ENCODE measurements at places on chromosomes 6 and 20. TPM values are rescaled to one million over a fixed set of nuclear protein-coding genes. Genes with fewer than 3 reads are reported as not detected.
A peak's percentile ranks its signal among the peaks of the same experiment; 100 is the strongest.

GRCh38 chr6:14166839-14167238 is 49.3 kb downstream of the CD83 start:
- no peaks in the 10 kb centered on the region for H3K4me1 ChIP-seq
- no peak overlapping the region for H3K4me3 ChIP-seq
- H3K27ac ChIP-seq: no peak overlapping the region
- no peak for DNase-seq
- H3K27me3 ChIP-seq: no peaks in the 10 kb centered on the region

- H3K4me1 ChIP-seq: peaks cover 10% of the 10 kb centered on the region
- no peak for DNase-seq
- no peak overlapping the region for H3K27ac ChIP-seq
- no peaks in the 10 kb centered on the region for H3K27me3 ChIP-seq
- no peaks in the 10 kb centered on the region for H3K36me3 ChIP-seq
- no peak overlapping the region for H3K4me3 ChIP-seq
Observed at GRCh38 chr6:17349427-17349826, 44.0 kb upstream of the CAP2 start.

- H3K27ac ChIP-seq: no peak overlapping the region
- no peak for DNase-seq
- H3K36me3 ChIP-seq: no peaks in the 10 kb centered on the region
- H3K27me3 ChIP-seq: no peaks in the 10 kb centered on the region
Observed at GRCh38 chr6:121607721-121608120, 172.3 kb downstream of the GJA1 start.

DNA sequence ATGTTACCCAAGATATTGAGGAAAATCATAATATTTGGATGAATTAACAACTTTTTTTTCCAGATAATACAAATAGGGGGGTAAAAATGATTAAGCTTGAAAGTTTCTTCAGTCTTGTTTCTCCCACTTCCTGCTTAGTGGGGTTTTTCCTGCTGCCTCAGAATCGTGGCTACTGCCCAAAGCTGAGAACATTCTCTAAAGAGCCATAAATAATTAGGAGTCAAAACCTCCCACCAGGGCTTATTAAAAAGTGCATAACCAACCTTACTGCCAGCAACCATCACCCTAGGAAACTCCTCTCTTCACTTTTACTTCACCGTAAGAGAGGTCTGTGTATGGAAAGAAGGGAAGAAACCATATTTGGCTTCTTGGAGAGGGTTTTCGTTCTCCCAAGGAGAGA is 9.0 kb upstream of the LCA5 start:
- H3K27me3 ChIP-seq: no peaks in the 10 kb centered on the region
- DNase-seq: no peak
- peaks cover 23% of the 10 kb centered on the region for H3K4me1 ChIP-seq
- H3K36me3 ChIP-seq: peaks cover 11% of the 10 kb centered on the region

GRCh38 chr20:20295621-20296498 is 72.0 kb upstream of the INSM1 start:
- H3K4me3 ChIP-seq: no peak overlapping the region
- H3K27ac ChIP-seq: no peak overlapping the region
- H3K4me1 ChIP-seq: no peaks in the 10 kb centered on the region
- H3K36me3 ChIP-seq: peaks cover 4% of the 10 kb centered on the region
- DNase-seq: peak; percentile 21

GRCh38 chr6:89794324-89794723 is 25.3 kb downstream of the MDN1 start:
- H3K4me3 ChIP-seq: no peak overlapping the region
- no peaks in the 10 kb centered on the region for H3K27me3 ChIP-seq
- H3K4me1 ChIP-seq: peaks cover 5% of the 10 kb centered on the region
- DNase-seq: no peak
- H3K27ac ChIP-seq: no peak overlapping the region
- H3K36me3 ChIP-seq: peaks cover 43% of the 10 kb centered on the region

GRCh38 chr20:26169506-26169905 is 472.9 kb upstream of the ZNF337 start:
- H3K4me3 ChIP-seq: no peak overlapping the region
- DNase-seq: no peak
- H3K4me1 ChIP-seq: no peaks in the 10 kb centered on the region
- no peaks in the 10 kb centered on the region for H3K36me3 ChIP-seq
- H3K27me3 ChIP-seq: no peaks in the 10 kb centered on the region

DNA sequence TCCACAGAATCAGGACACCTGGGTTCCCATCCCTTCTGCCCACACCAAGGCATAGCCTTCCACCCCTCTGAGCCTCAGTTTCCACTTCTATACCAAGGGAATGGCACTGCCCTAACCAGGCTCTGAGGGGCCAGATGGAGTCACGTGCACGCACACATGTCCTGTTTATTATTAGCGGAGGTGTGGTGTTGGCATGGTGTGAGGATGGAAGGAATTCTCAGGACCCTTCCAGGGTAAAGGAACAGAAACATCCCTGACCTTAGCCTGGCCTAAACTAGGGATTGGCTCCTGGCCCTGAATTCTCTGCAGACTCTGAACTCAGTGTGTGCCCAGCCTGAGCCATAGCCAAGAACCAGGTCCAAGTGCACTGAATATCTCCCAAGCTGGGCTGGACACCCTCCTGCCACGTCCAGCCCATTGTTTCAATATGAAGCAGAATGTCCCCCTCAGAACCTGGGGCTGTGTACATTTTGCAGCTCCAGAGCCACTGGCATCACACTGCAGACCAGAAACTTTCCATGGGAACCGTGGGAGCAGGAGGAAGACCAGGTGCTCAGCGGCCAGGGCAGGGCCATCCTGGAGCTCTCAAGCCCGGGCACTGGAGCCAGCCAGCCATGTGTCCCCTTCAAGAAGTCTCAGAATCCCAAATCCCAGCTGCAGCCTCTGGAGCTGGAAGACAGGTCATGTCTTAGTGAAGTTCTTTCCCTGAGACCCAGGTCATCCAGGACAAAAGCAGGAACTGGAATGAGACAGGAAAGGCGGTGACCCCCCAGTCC is 208.4 kb downstream of the ANKRD60 start:
- peaks cover 19% of the 10 kb centered on the region for H3K4me1 ChIP-seq
- no peaks in the 10 kb centered on the region for H3K36me3 ChIP-seq
- H3K4me3 ChIP-seq: no peak overlapping the region
- H3K27ac ChIP-seq: peak overlapping the region; percentile 22
- peaks cover 19% of the 10 kb centered on the region for H3K27me3 ChIP-seq

GRCh38 chr20:4829514-4830215 is 108.0 kb downstream of the PRND start:
- no peaks in the 10 kb centered on the region for H3K27me3 ChIP-seq
- peak overlapping the region; percentile 58 for H3K27ac ChIP-seq
- no peak for DNase-seq
- peaks cover under 1% of the 10 kb centered on the region for H3K4me1 ChIP-seq
- H3K36me3 ChIP-seq: no peaks in the 10 kb centered on the region
- H3K4me3 ChIP-seq: no peak overlapping the region

DNA sequence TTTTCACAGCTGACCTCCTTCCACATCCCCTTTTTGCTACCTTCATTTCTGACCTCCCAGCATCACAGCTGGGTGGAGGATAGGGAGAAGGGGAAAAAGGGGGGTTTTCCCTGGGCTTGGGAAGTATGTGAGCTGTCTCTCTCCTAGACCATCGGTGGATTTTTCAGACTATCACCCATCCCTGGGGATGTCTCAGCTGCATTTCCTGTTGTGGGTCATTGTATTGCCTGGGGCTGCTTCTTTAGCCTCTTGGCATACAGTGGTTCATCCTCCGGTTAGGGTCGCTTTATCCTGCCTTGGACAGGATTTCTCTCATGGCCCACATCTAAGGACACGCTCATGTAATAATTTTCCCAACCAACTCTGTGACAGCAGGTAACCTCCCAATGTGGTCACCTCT is 142.5 kb upstream of the ARG1 start:
- no peak overlapping the region for H3K27ac ChIP-seq
- no peaks in the 10 kb centered on the region for H3K4me1 ChIP-seq
- DNase-seq: no peak
- no peak overlapping the region for H3K4me3 ChIP-seq
- no peaks in the 10 kb centered on the region for H3K36me3 ChIP-seq

GRCh38 chr6:167791780-167792478 is 34.8 kb upstream of the AFDN start:
- DNase-seq: peak; percentile 82
- no peaks in the 10 kb centered on the region for H3K36me3 ChIP-seq
- peaks cover 15% of the 10 kb centered on the region for H3K4me1 ChIP-seq
- H3K27ac ChIP-seq: no peak overlapping the region
- H3K27me3 ChIP-seq: peaks cover 3% of the 10 kb centered on the region

NEDD9 gene
- 22.9 TPM for total RNA-seq

SMOC2 gene
- total RNA-seq: 130 TPM

LGSN gene
- total RNA-seq: not detected

SLC13A3 gene
- total RNA-seq: 0.66 TPM

GPR6 gene
- not detected for total RNA-seq

TNNC2 gene
- total RNA-seq: 3.1 TPM

RNF8 gene
- 19.4 TPM for total RNA-seq

COL12A1 gene
- total RNA-seq: 477 TPM

FAM209B gene
- not detected for total RNA-seq

TREM2 gene
- 1.6 TPM for total RNA-seq

TRIM31 gene
- not detected for total RNA-seq
